ENCODE measurements at places on chromosomes 6 and 20.

- no peak for ATAC-seq
These were observed 39.9 kb downstream of the BMP6 start for GRCh38 chr6:7765575-7766325.

GRCh38 chr6:107244082-107244741 lies 128.9 kb upstream of the BEND3 start:
- no peak for ATAC-seq

- ATAC-seq: no peak
These were observed 15.0 kb downstream of the DUSP22 start for GRCh38 chr6:307065-307814.

- no peak for ATAC-seq
These were observed 16.4 kb upstream of the MAP3K4 start for GRCh38 chr6:160975162-160975561.

- ATAC-seq: no peak
These were observed 614.5 kb downstream of the PHF3 start for GRCh38 chr6:64250126-64250525.

Measured in gastroesophageal sphincter (tissue), 4 donors.